ENCODE measurements at places on chromosomes 5 and 9.

- DNase-seq, result peak; percentile 87
Observed at GRCh38 chr5:172984244-172984953, 828 bp downstream of the ATP6V0E1 start.

GRCh38 chr5:57650360-57651069 lies 167.9 kb upstream of the ACTBL2 start:
- peak; percentile 70 for DNase-seq

DNA sequence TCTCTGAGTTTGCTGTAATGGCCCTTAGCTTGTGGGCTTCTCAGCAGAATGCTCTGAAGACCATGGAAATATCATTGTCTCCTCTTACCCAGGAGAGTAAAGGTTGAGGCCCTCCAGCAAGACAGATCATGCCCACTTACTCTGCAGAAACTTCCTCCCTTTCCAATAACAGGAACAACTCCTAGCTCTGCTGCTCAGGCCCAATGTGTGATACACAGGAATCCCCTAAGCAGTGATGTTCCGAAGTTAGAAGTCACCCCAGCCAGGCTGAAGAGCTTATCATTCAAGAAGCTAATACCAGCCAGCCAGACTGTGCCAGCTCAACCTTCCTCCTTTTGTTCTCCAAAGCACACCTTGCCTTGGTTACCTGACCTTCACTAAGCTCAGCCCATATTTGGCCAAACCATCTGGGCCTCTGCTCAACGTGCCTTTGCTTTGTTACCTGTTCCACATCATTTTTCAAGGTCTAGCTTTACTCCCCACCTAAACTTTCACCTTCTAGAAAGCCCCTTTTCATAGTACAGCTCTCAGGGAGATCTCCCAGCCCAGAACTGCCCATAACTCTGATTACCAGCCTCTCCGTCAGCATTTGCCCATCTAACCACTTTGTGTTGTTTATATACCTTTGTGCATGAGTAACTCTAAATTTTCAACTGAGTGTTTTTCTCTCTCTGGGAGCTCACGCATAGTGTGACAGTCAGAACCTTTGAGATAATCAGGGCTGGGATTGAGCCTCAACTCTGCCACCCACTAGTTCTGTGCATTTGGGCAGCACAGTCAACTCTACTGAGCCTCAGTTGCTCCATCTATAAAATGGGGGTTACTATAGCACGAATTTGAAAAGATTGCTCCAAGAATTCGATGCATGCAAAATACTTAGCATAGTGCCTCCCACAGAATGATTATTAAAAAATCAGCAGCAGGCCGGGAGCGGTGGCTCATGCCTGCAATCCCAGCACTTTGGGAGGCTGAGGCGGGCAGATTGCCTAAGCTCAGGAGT lies 107.6 kb upstream of the CPEB4 start:
- no peak for DNase-seq

DNA sequence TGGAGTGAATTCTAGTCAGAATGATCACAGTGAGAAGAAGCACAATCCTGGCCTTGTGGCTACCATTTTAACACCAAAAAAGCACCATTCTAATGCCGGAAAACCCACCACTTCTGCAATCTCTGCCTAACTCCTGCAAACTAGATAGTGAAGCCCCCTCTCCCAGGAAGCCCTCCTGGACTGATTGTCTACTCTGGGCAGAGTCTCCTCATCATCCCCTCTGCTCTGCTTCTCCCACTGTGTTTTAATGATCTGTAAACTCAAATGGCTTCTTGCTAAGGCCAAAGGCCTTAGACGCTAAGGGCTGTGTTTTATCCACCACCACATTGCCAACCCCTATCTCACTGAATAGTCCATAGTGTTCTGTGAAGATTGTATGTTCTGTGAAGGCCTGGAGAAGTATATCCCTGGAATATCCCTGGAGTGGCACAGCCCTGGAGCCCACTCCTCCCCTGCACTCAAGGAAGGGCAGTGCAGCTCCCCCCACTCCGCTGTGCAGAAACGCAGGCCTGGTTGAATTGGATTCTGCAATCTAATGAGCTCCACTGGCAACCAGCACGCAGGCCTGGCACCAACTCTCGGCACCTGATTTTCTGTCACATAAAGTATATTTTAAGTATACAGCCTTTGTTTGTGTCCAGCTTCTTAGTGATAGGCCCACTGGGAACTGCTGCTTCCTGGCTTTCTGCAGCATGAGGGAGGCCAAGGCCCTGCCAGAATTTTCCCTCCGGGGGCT lies 126.3 kb downstream of the ATPSCKMT start:
- no peak for DNase-seq

- DNase-seq, result peak; percentile 75
Observed at GRCh38 chr5:6158974-6159831, 219.1 kb downstream of the MED10 start.

GRCh38 chr9:121861501-121862180 lies 210.2 kb downstream of the DAB2IP start:
- DNase-seq, result peak; percentile 33

DNA sequence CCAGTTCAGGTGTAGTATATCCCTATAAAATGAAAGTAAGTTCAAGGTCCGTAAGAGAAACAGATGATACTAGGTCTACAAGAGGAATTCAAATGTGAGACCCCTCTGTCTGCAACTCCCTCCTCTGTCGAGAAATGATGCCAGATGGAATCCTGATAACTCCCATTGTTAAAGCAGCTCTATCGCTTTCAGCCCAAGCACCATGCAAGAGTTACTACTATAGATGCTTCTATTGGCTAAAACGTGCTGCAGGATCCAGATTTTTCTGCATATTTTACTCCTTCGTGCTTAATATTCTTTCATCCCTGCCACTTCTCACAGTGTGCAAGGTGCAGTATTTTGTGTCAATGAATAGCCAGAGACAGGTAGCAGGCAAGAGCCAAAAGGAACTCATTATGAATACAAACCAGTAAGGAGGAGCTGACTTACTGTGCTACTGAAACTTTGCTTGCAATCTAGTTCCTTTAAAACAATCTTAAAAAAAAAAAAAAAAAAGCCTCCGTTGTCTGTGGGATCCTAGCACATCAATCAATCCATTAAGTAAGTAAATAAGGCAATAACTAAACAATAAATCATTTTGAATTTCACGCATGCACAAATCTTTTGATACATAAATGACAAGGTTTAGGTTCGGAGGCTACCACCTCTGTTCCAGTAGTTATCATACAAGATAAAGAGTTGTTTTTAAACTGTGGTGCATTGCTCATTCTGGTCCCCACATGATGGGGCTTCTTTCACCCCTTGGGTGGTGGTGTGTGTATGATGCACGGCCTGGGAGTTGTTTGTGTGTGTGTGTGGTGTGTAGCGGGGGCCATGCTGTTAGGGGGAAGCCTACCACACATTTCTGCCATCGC lies 151.1 kb upstream of the MPDZ start:
- no peak for DNase-seq

All from brain microvascular endothelial cell (primary cell).